Stimulated activated CD4-positive, alpha-beta T cell treated with anti-CD3 and anti-CD28 coated beads, Interleukin-1b, Interleukin-23, amount 100 ng/mL, for 1 hour (primary cell): ENCODE measurements at places on chromosomes 1 and 21.

DNA sequence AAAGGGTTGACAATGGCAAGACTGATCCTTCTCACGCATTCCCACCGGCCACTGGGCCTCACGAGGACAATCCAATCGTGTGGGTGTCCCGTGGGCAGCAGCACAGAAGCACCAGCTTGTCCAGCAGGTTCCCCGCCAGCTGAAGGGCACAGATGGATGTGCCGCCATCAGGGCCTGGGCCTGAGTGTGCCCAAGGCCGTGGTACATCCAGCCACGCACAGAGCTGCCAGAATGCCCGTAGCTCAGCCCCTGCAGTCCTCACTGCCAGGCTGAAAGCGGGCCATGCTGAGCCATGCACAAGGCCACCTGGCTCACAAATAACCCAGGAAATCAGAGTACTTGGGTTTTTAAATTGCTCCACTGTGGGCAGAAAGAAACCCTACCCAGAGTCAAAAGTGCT lies 7.0 kb downstream of the NPHP4 start:
- DNase-seq: no peak

DNA sequence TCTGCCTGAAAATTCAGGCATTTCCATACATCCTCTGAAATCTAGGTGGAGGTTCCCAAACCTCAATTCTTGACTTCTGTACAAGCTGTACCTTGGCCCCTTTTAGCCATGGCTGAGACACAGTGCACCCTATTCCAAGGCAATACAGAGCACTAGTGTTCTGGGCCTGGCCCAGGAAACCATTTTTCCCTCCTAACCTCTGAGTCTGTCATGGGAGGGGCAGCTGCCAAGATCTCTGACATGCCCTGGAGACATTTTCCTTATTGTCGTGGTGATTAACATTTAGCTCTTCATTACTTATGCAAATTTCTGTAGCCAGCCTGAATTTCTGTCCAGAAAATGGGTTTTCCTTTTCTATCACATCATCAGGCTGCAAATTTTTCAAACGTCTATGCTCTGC lies 248.0 kb upstream of the RGS18 start:
- no peak for DNase-seq

DNA sequence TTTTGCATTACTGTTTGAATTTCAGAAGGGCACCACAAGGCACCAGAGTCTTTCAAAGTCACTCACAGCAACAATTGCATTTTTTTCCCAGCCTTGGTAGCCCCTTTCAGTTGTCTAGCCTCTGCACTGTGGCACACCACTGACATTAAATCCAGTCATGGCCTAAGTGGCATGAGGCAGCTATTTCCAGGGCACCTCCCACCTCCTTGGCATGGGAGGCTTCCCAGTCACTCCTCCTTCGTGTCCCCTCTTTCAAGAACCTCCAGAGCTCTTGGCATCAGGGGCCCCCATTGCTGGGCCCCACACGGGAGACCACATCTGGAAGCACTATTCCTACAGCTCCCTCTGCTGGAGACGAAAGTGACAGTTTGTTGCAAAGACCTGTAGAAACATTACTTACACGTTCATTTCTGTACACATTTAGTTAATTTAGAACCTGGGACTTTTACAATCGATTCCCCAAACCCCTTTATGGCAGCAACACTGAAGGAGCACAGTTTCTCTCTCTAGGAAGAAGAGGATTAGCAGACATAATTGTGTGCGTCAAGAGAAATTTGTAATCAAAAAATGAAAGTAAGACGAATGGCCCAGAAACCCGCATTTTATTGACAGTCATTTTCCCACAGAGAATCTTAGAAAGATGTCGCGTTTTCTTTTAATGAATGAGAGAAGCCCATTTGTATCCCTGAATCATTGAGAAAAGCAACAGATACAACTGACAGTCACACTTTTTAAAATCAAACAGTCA lies 5.7 kb upstream of the CHD5 start:
- DNase-seq: no peak

GRCh38 chr1:60952612-60953111 lies 129.7 kb upstream of the NFIA start:
- no peak for DNase-seq
